Stimulated activated CD8-positive, alpha-beta memory T cell treated with anti-CD3 and anti-CD28 coated beads, Interleukin-7, amount 100 ng/mL, for 1 hour (primary cell): ENCODE measurements at places on chromosomes 2 and 18.

DNA sequence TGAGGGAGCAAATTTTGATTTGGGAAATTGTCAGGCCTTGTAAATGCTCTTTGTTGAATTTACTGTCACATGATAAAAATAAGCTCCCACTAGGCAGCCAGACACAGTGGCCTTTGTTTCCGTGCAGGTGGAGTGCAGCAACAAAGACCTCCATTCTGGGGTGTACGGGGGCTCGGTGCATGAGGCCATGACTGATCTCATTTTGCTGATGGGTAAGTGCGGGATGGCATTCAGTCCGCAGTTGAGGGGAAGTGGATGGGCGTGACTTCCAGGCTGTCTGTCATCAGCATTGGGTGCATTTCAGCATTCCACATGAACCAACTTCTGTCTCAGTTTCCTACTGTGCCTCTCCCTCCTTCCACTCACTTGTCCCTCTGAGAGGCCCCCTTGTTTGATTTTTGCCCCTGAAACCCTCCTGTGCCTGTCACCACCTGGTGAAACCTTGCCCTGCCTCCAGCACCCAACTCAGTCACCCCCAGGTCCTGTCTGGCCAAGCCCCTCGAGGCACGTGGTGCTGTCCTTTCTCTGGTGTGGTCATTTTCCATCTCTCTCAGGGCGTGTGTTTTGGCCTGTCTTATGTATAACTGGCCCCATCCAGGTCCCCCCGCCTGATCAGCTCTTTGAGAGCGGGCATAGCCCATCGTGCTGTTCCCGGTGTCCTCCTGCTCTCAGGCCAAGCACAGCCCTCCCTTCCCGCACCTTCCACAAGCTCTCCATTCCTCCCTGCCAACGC is 16.3 kb downstream of the CNDP2 start:
- no peak for DNase-seq

DNA sequence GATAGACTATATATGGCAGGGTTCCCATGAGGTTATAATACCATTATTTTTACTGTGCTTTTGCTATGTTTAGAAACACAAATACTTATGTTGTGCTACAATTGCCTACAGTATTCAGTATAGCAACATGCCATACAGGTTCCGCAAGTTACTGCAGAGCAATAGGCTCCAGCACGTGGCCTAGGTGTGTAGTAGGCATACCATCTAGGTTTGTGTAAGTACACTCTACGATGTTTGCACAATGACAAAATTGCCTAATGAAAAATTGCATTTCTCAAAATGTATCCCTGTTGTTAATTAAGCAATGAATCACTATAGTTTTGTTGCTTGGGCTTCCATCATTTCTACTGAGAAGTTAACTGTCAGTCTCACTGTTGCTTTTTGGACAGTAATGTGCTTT is 9.8 kb downstream of the CD302 start:
- no peak for DNase-seq

DNA sequence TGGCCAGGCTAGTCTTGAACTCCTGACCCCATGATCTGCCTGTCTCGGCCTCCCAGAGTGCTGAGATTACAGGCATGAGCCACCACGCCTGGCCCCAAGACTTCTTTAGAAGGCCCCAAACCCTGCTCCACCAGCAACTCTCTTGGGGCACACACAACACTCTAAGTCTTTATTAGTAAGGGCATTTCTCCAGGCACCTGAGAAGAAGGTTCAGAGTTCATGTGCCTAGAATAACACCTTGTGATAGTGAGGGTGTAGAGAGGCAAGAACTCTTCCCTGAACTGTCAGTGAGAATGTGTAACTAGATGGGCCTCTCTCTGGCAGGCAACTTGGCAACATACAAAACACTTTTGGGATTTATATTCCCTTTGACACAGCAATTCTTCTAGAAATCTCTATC is 43.8 kb downstream of the SH2D6 start:
- DNase-seq: no peak

DNA sequence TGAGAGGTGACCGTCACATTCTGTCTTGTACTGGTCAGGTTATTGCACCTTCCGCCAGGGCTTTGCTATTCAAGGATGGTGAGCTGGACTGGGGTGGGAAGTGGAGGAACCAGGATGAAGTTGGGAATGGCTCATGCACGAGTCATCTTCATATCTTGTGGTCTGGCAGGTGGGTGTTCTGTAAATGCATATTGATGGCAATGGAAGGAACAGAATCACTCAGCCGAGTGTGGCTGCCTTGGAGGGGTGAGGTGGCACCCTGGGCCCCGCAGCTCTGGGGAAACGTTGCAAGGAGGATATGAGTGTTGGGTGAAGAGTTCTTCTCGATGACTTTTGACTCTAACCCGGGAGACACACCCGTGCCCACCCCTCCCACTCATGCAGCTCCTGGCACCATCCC is 1.2 kb downstream of the NEU2 start:
- DNase-seq: no peak
